ENCODE measurements at places on chromosomes 4 and X.

- DNase-seq = no peak
Observed at GRCh38 chrX:534804-535203, 95.8 kb upstream of the SHOX start.

- DNase-seq = no peak
Observed at GRCh38 chrX:150217609-150218008, 145.5 kb upstream of the MAMLD1 start.

GRCh38 chr4:79578606-79579005 is 170.6 kb upstream of the GK2 start:
- peak; percentile 59 for DNase-seq

DNA sequence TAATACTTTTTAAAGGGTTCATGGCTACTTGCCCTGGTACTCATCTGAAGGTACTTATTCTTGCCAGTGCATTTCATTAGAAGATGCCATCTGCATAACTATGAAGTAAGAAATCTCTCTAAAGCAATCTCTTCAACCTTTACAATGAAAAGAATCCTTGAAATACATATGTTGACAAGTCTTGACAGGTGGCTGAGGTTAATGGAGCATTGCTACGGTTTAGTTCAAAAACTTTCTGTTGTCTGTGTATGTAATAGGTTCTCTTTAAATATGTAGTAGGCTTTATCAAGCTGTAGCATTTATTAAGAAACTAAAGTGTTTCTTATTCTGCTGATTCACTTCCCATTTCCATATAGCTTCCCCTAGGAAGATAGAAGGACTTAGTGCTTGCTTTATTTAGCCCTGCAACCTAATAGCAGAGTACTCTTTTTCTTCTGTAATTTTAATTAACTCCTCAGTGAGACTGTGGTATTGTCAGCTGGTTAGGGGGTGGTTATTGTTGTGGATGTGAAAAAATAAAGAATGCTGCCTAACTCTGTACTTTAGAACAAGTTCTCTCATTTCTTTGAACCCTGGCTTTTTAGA is 39.3 kb downstream of the SLAIN2 start:
- DNase-seq = no peak

DNA sequence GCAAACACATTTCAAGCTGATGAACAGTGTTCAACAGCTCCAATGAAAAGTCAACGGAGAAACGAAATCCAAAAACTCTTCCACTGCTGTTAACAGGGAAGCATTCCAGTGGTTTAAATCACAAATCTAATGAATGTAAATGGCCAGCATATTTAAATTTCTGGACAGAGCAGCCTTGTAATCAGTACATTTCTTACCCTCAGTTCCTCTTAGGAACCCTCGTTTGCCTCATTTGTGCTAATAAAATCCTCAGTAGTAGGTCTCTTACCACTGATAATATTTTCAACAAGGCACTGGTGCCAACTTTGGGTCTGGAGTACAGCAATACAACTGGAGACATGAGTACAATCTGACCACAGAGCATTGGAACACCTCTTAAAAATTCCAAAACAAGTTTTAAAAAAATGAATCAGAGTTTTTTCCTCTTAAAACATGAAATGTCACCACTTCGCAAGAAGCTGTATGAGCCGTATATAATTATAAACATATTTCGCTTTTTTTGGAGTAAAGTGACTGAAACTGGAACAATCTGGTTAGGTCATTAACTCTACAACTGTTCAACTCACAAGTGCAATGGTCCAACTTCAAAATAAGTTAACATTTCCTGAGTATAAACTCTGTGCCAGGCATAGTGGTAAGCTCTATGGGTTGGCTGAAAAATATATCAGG is 211.2 kb downstream of the CPEB2 start:
- no peak for DNase-seq

DNA sequence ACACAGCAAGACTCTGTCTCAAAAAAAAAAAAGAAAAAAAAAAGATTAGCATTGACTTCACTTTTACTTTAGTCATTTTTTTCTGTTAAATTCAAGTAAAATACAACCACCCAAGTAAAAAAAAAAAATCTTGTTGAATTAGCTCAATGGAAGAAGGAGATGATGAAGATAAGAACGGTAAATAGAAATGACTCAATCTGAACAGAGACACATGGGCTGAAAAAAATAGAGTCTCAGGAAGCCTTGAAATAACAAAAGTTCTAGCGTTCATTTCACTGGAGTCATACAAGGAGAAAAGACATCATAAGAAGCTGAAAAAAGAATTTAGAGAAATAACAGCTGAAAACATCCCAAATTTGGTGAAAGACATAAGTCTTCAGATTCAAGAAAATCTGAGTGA is 75.5 kb downstream of the CASP3 start:
- no peak for DNase-seq

DNA sequence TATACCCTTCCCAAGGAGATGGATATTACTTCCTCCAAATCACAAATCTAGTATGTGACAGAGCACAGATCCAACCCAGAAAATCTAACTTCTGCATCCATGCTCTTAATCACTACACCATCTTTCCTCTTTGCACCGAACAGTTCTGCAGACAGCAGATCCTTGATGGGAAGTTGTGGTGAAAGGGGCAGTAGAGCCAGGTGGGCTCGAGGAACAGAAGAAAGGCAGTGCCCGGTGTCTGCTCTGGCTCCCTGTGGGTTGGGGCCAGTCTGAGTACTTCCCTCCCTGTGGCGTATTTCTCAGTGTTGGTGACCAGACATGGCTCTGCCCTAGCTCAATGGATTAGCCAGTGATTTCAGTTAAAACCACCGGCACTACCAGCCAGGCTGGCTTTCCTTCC is 15.3 kb downstream of the HOPX start:
- DNase-seq = no peak

GRCh38 chr4:653080-653821 is 20.8 kb downstream of the ATP5ME start:
- DNase-seq = peak; percentile 37

GRCh38 chrX:39725928-39726619 is 371.7 kb downstream of the BCOR start:
- no peak for DNase-seq

DNA sequence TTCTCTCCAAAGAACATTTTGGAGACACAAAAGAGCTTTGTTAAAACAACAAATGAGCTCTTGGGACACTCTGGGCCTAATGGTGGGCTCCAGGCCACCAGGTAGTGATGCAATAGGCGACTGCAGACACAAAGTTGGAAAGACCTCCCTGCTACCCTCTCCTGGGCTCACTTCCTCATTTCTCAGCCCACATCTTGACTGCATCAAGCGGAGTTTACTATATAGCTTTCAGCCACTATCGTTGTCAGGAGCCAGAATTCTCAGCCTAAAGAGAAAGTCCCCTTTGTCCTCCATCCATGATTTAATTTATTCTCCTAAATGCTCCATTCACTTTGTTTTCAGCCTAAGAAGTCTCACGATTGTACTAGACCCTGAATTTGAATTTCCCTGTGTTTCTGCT is 114.9 kb downstream of the EFHC2 start:
- no peak for DNase-seq

DNA sequence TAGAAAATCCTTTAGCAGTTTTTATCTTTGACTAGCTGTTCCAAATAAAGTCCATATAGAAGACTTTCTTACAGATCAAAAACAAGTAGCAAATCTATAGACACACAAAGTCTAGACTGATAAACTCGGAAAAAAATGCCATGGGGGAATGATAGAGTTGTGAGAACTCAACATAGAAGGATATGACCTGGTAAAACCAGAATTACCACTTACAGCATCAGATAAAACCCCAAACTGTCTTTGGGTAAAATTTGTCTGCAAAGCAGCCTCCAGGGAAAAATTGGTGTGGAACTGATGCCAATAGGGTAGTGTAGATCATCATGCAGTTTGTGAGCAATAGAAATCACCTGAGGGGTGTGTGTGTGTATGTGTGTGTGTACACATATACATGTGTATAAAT is 579.1 kb downstream of the SPOCK3 start:
- no peak for DNase-seq

DNA sequence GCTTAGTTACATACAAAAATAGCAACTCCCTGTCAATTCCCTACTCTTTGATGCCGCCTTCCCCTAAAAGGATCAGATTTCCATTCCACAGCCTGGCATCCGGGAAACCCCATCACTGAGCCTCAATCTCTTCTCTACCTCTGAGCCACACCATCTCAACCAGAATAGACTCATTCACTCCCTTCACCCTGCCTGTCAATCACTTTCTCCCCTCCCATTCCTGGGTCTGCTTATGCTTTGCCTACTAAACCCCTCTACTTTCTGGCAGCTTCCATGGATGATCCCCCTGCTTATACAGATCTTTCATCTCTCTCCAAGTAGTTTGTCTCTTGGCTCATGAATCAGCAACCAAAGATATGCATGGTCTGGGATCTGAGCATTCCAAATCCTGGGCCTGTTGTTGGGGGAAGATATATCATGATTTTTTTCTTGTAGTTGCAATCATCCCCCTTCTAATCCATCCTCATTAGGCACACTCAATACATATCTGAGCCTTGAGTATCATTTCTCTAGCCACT is 2.6 kb downstream of the AMER1 start:
- no peak for DNase-seq

DNA sequence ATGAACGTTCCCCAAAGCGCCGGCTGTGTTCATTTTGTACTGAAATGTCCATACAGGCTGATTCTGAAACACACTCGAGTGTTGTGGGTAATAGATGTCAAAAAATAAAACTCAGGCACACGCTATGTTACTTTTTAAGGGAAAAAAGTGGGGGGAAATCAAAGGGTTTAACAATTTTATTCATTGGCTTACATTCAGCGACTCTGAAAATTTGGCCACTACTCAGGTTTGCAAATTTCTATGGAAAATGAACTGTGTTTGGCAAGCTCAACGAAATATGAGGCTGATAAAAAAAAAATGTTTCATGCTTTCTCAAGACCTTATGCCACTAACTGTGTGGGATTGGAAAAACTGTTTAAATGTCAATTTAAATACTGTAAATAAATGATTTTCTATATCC is 18.5 kb downstream of the AMELX start:
- DNase-seq = no peak

DNA sequence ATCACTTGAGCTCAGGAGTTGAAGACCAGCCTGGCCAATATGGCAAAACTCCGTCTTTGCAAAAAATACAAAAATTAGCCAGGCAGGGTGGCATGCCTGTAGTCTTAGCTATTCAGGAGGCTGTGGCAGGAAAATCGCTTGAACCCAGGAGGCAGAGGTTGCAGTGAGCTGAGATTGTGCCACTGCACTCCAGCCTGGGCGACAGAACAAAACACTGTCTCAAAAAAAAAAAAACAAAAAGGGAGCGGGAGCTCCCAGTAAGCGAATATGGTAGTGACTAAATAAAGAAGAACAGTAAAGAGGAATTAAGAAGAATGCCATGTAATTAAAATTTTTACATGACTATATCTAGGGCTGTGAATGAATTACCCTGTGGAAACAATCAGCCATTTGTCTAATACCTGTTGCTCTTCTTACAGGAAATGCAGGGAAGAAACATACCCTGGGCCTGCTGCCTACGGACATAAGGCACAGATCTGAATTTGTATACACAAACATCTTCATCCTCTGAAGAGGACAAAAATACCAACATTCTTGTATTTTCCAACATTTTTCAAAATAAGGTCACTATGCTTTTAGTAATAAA is 11.4 kb downstream of the WDFY3 start:
- no peak for DNase-seq

GRCh38 chrX:101386542-101386885 is 523 bp upstream of the BTK start:
- no peak for DNase-seq
